ENCODE measurements at places on chromosomes 2 and 18.

DNA sequence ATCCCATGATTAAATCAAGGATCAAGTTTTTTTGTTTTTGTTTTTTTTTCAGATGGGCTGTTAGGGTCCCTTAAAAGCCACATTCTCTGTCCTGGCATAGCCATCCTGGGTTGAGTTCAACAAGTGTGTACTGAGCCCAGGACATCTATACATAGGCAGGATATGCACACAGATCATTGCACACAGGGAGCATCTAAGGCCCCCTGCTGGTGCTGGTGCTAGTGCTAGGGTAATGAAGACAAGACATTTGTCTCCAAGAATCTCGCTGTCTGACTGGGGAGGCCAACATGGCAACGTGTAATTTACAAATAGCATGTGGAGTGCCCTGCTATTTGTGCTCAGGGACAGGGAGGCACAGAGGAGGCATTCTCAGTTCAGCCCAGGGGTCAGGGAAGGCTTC is 124.5 kb downstream of the VAPA start:
- no peak for DNase-seq

DNA sequence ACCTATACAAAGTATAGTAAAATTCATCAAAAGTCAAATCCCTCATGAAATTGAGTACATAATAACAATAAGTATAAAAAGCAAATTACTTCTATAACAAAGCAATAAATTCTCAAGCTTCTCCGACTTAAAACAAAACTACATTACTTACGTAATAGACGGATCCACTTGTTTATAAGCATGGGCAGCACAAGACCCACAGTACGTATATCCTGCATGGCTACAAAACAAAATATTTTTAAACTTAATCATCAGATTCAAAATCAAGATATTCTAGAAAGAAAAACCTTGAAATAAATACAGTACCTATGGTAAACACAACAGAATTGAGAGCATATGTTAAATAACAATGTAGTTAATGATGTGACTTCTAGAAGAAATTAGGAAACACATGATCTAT is 78.9 kb downstream of the MEMO1 start:
- DNase-seq: no peak

GRCh38 chr2:188527141-188527540 is 235.5 kb downstream of the GULP1 start:
- no peak for DNase-seq

- DNase-seq: no peak
These were observed 9.9 kb downstream of the MOB1A start for GRCh38 chr2:74168739-74169138.

DNA sequence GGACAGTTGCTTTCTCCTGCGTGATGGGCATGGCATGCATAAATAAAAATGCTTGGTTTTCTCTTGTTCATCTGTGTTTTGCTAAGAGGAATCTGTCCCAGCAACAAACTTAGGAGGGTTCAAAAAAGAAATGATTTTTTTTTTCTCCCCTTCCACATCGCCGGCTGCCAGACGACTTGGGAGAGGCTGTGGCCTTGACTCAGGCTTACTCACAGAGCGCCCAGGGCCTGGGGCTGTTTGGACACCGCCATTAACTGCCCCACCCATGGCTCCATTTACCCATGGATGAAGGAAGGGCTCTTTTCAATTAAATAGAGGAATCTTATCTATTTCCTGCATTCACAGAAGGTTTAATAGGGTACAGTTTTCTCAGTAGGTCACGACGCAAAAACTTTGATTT is 22.3 kb upstream of the SERPINB5 start:
- no peak for DNase-seq

DNA sequence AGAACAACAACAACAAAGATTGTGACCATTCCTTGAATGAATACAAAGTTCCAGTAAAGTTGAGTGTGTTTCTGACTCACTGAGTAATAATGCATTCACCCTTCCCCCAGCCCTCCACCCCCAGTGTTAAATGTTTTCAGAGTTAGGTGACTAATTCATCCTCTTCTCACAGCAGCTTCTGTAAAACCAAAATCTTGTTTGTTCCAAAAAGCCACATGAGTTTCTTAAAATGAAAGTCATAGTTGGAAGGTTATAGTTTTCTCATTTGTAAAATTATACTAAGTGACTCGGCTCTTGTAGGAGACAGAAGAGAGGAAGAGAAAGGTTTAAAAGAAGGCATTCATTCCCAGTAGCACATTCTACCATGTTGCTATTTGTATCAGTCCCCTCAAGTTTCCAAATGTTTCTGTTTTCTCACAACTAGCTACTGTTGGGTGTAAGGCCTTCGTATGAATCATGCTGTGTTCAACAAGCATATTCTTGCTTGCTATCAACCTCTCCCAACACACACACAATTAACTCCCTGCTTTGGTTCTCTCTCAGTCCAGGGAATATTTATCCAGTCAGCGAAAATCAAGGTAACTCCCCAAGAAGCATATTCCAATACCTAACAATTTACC is 75.3 kb downstream of the MBD2 start:
- DNase-seq: no peak

DNA sequence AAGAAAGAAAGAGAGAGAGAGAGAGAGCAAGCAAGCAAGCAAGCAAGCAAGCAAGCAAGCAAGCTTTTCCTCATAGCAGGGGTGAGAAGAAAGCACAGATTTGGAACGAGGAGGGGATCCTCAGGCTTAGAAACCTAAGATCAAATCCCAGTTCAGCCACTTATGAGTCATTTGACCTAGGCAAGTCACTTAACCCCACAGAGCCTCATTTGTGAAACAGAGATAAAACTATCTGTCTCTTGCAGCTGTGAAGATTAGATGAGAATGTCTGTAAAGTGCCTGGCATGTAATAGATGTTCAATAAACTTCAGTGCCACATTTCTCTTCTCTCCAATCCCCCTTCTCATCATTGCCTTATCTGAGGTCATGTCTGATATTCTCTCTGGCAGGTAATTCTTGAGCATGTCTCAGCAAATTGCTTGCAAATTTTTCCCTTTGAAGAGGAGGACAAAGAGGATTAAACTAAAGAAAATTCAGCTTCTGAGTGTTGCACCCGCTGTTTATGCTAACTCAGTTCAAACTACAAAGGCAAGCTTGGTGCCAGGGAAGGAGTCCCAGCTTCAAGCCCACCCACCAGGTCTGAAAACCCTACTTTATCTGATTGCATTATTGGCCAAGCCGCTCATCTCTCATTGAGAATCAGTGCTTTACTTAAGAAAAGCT is 20.3 kb downstream of the ALK start:
- no peak for DNase-seq
